ENCODE measurements at places on chromosomes 2 and 18. TPM values are rescaled to one million over a fixed set of nuclear protein-coding genes. Genes with fewer than 3 reads are reported as not detected.

The CRYGC gene
- total RNA-seq: not detected

The C2orf66 gene
- not detected for total RNA-seq

The ST8SIA5 gene
- total RNA-seq: 0.03 TPM

The SERPINB12 gene
- total RNA-seq: not detected

The OST4 gene
- total RNA-seq: 194 TPM

The FLACC1 gene
- not detected for total RNA-seq

The MPHOSPH10 gene
- total RNA-seq: 41.9 TPM

The ANKRD30BL gene
- not detected for total RNA-seq

The LIMS3 gene
- total RNA-seq: 0.42 TPM

The TEX44 gene
- not detected for total RNA-seq

The UGT1A4 gene
- total RNA-seq: not detected

The ZBTB7C gene
- 0.21 TPM for total RNA-seq

The NRP2 gene
- total RNA-seq: 108 TPM

The IL1RL1 gene
- total RNA-seq: not detected

The SLC39A6 gene
- 57.9 TPM for total RNA-seq

The MRPL19 gene
- 88.3 TPM for total RNA-seq

The IL37 gene
- not detected for total RNA-seq

The CNNM3 gene
- total RNA-seq: 5.5 TPM

The CAPN14 gene
- 0.11 TPM for total RNA-seq

The TMEM247 gene
- not detected for total RNA-seq

The RHOB gene
- 121 TPM for total RNA-seq

The PLB1 gene
- total RNA-seq: 0.83 TPM

The CYP27C1 gene
- total RNA-seq: 0.83 TPM

The ZNF142 gene
- total RNA-seq: 7.6 TPM

The ABCG5 gene
- not detected for total RNA-seq

The ZSWIM2 gene
- total RNA-seq: not detected

The COL4A3 gene
- total RNA-seq: not detected

The POTEI gene
- 0.40 TPM for total RNA-seq

The ICOS gene
- not detected for total RNA-seq

The CNTNAP5 gene
- total RNA-seq: not detected

The ITGB6 gene
- total RNA-seq: 3.1 TPM

The HRH4 gene
- total RNA-seq: 0.06 TPM

The PLGLB1 gene
- 1.3 TPM for total RNA-seq

The PTH2R gene
- total RNA-seq: not detected

The LYPD6B gene
- total RNA-seq: 8.0 TPM

All from Daoy (cell line).